ENCODE measurements at places on chromosomes 12 and 14.

GRCh38 chr12:108190529-108190928 is 61.4 kb downstream of the WSCD2 start:
- DNase-seq = no peak

GRCh38 chr12:103705927-103706326 is 118.9 kb downstream of the STAB2 start:
- no peak for DNase-seq

GRCh38 chr14:104135904-104136471 is 2.4 kb upstream of the KIF26A start:
- no peak for DNase-seq

DNA sequence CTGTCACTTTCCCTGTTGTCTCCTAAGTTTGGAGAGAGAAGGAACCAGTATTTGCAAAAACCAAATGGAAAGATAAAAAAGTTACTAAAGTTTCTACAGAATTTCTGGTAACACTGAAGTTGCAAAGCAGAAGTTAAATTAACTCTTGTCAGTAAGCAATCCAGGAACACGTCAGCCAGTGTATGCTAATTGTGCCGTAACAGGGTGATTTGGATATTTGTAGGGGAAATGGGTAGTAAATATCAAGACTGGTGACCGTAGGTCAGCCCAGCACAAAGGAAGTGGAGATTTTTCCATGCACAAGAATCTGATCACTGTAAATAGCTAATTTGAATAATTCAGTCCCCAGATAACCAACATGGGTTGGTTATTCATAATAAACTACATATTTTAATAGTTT is 2.3 kb downstream of the CDKN1B start:
- DNase-seq = no peak

- peak; percentile 71 for DNase-seq
Observed at GRCh38 chr14:75427482-75428229, at the start of gene JDP2. TSS of gene JDP2 (plus strand) at chr14:75428022. CDS start at chr14:75437921, 9,899 bp downstream.

GRCh38 chr14:99383472-99384449 is 96.9 kb downstream of the SETD3 start:
- no peak for DNase-seq

GRCh38 chr14:25041484-25041883 is 8.5 kb downstream of the STXBP6 start:
- no peak for DNase-seq

DNA sequence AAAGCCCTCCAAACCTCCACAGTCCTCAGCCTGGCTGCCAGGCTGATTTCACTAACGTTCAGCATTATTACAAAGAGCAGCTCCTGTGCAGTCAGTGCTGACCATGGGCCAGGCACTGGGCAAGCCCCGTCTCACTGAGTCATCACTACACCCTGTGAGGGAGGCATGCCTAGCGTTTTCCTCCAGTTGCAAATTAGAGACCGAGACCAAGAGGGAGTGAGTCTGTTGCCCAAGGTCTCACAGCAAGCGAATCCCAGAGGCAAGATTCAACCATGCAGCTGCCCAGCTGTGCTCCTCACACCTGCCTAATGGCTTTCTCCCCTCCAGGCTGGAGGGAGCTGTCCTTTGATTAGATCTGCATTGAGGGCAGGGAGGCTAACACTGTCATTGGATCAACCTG is 229.3 kb upstream of the LHX5 start:
- no peak for DNase-seq

DNA sequence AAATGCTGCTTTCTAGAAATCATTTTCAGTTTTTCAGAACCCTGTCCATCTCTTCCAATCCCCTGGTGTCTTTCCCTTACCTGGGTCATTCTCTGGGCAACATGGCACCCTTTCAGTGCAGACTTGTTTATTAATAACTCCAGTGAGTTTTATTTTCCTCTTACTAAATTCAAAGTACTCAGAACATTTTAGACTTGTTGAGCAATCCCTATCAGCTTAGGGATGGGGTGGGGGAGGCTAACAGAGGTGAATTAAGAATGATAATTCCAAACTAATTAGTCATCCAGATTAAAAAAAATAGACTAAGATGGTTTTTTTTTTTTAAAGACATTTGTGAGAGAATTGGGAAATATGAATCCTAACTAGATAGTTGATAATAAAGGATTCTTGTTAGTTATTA is 10.7 kb downstream of the GPRC5A start:
- no peak for DNase-seq

- no peak for DNase-seq
Observed at GRCh38 chr12:96029826-96030225, 5.6 kb downstream of the LTA4H start.

- DNase-seq = no peak
Observed at GRCh38 chr12:27382171-27382795, 49.6 kb downstream of the BMAL2 start.

DNA sequence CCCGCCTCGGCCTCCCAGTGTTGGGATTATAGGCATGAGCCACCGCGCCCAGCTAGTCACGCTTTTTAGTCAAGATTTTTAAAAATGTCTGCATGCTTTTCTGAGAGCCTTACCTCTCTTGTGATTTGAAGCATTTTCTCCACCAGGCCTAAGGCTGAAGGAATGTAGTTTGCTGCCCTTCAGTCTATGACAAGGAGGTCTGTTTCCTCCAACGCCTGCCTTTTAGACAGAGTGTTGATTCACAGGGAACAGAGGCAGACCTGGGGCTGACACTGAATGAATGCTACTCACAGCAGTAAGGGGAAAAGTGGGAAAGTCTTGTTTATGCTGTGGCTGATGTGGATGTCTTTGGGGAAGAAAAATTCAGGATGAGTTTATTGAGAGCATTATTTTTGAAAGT is 27.2 kb upstream of the MDM2 start:
- DNase-seq = no peak

DNA sequence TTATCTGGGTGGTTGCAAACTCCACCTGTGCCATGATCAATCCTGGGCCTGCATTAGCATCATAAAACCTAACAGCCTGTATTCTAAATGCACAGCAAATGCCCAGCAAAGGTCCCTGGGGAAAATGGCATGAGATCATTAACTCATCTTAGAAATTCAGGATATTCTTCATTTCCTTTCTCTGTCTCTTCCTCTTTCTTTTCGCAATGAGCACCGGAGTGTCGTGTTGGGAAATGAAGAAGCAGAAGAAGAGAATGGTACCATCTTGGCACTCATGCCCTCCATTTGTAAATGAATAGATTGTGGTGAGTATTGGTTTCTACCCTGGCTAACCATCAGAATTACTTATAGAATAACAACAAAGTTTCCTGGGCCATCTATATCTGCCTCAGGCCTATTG is 193.6 kb downstream of the GALC start:
- DNase-seq = no peak

DNA sequence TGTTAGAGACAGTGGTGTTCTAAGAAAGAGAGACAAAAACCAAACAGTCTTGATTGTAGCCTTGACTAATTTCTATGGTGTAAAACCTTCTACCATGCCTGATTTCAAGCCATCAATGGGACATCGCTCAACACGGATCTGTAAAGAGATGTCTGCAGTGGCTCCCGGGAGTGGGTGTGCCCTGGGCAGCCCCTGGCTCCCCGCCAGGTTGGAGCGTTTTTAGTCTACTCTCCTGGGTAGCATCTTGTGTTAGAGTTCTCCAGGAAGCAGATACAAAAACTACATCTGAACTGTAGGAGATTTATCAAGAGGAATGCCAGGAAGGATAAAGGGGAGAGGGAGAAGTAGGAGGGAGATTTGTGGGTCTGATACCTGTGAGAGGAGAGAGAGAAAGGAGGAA is 1212.9 kb downstream of the BCL11B start:
- no peak for DNase-seq

DNA sequence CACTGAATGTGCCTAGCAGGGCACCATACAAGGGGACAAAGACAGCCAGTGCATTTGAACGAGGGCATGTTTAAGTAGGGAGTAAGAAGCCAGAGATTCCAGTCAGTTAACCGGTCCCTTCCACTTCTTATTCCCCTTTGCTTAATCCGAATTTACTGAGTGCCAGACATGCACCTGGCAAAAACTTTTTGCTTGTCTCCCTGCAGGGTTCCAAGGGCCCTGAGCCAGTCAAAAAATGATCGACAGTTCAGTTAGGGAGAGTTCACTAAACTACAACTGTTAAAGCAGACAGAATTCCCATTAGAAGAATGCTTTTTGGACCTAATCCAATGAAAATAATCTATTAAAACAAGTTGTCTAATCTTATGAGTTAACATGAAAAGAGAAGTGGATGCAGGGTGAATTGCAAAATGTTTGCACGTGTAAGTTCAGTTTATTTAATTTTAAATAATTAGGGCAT is 193.8 kb downstream of the TMTC2 start:
- DNase-seq = no peak

DNA sequence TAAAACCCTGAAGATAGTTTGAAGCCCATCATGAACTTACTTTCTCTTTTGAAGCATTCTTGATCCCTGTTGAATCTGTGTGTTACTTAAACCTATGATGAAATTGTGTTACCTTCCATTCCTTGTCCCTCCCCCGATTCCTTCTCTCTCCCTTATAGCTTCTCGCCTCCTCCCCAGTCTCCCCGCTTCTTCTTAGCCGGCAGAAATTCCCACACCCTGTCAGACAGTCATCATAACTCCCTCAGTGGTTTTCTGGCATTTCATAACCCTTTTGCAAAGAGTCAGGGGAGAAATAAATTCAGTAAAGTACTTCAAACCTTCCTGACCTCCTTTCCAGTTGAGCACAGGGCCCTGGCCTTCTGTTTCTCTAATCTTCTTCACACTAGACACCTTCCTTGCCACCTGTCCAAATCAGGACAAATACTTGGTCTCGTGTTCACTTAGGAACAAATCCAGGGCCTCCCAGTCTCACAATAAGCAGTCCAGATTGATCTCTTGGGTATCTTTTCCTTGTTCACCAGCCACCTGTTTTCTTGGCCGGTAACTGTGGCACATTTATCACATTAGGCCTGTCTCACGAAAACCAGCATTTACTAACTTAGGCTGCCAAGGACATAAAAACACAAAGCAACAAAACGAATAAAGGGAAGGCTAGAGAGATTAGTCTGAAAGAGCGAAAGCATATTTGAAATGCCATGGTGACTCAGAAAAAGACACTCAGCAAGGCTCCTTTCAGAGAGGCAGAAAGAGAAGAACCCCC is 355.9 kb downstream of the TMTC2 start:
- DNase-seq = no peak

DNA sequence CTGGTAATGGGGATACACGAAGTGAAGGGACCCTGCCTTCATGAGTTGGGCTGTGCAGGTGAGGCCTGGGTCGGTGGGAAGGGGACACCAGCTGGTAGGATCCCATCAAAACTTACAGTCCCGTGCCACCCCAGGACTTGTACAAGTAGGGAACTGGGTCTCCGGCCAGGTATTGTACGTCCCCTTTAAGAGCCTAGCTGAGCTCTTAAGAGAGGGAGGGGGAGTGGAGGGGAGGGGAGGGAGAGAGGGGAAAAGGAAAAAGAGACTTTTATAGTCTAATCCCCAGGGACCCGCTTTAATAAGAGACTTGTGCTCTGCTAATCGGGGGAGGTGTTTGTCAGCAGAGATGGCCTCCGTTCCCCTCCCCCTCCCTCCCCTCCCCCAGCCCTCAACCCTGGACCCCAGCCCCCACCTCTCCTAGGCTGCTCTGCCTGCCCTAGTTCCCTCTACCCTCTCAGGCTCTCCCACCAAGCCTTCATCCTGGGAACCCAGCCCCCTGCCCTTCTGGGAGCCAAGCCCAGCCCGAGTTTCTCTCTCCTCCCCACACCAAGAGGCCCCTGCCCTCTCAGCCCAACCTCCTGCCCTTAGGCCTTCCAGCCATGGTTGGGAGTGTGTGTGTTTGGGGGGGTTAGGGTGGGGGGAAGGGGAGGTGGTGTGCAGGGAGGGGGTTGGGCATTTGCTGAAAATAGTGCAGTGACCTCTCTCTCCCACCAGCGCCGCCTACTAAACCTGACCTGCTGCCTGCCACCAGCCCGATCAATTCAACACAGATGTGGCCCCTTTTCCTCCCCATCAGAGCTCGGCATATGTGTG is 2.6 kb downstream of the GDF11 start:
- no peak for DNase-seq

DNA sequence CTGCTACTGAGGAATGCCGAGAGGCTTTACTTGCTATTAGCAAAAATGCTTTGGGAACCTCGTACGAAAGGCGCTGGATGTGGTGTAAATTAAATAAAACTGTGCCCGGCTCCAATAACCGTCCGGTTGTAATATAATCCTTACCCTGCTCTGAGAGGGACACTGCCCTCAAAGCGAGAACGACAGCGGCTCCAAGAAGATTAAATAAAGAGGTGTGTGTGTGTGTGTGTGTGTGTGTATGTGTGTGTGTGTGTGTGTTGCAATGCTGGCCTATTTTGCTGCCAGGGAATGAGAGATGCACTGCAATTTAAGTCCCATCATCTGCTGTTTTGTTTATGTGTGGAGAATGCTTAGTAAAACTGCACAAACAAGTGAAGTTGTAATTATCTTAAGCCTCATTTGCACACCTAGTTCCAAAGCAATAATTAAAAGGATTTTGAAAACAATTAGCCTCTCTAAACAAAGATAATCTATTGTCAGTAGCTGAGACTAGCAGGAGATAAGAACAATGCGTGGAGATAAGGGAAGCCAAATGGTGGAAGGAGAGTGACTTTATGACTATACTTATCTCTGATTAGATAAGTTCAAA is 1.2 kb upstream of the SIX1 start:
- DNase-seq = no peak

DNA sequence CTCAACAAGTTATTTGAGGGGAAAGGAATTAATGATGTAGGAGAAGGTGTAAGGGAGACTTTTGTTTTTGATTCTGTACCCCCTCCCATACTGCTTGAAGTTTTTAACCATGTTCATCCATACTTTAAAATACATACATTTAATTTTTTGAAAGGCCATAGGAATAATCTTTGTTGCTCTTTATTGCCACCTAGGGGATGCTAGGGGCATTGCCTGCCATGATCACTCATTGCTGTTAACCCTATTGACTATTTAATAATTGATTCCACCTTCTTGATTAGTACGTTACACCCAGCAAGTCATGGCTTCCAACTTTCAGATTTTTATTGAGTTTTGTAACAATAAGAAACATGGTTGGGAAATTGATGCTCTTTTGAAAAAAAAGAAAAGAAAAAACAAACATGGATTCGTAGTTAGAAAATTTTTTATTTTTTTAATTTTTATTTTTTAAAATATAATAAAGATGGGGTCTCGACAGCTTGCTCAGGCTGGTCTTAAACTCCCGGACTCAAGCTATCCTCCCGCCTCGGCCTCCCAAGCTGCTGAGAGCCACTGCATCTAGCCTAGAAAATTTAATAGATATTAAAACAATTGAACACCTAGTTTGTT is 8.5 kb upstream of the PRKAB1 start:
- DNase-seq = no peak

DNA sequence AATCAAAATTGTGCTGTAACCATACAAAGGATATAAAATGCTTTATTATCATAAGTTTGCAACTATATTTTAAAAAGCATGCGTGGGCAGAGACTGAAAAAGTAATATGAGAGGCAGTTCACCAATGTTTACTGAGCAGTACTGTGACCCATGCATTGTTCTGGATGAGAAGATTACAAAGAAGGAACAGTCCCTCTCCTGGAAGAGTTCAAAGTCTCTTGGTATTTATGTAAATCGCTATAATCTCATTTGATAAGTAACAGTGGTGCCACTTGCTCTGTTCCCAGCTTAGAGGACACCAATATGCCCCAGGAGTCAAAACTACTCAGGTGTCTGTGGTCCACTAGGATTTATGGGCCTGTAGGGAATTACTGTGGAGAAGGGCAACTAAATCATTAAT is 2.1 kb upstream of the CMAS start:
- no peak for DNase-seq

Measured in amygdala (tissue), 56 donors.